ENCODE measurements at places on chromosomes 7 and 10.
A peak's percentile ranks its signal among the peaks of the same experiment; 100 is the strongest.

- no peak for DNase-seq
Observed at GRCh38 chr10:121577568-121577967, 20.7 kb downstream of the FGFR2 start.

DNA sequence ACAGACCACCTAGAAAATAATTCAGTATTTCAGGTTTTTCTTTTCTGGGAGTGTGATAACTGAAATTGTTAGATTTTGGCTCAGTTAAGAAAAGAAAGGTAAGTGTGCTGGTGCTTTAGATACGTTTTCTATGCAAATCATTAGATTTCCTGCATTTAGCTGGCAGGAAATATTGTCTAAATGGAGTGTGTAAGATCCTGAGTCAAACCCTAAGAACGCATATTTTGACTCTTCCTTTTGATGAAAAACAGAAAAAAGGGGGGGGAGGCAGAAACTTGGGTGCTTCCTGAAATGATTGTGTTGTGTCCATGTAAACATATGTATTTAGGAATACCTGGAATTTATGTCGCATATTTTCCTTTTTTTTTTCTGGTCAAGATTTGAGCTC is 1.2 kb downstream of the GRK5 start:
- no peak for DNase-seq

GRCh38 chr7:97094284-97094930 is 23.1 kb upstream of the SDHAF3 start:
- no peak for DNase-seq

DNA sequence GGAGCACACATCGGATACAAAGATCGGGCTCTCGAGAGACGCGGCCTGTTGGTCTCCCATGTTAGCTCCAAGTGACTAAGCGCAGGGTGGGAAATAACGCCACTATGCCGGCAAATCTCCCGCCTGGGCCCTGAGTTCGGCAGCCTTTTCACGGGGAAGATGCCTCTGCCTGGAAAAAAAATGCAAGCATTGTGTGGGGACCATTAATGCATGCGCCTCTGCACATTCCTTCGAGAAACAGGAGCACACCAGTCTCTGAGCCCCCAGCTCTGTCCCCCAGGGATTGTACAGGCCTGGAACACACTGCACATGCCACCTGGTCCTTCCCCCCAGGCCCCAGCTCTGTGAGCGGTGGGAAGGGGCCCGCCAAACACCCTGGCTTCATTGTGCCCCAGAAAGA is 44.1 kb downstream of the FBXW4 start:
- no peak for DNase-seq

GRCh38 chr7:139300390-139300789 is 40.7 kb upstream of the FMC1 start:
- no peak for DNase-seq

DNA sequence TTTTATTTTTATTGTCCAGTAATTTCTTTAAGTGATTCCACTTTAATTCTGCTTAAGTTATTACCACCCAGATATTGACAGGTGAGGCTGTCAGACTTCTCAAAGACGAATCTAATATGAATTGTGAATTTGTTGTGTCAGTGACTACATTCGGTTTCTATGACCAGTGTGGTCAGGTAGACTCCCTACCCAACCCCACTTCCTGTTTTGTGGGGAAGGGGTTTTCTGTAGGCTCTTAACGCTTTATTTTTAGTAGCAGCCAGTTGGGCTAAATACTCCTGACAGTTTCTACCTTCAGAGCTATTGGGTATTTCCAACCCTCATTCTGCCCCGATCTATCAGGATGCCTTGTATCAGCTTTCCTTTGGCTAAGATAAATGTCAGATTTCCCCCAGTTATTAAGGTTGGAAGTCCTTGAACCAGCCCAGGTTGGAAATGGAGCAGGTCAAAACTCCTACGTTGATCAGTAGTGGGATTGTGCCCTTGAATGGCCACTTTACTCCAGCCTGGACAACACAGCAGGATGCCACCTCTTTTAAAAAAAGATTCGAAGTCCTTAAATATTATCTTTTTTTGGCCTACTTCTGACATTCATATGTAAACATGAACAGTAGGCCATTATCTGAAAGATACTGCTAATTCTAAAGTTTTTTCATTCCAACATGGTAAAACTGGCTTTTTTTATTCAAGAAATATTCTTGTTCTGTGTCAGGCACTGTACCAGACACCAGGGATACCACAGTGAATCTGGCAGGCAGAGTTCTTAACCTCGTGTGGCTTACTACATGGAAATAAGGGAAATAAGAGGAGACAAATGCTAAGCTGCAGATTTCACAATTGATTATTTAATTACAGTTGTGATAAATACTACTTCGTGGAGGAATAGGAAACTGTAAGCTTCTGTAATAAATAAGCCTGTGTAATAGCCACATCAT is 133.3 kb upstream of the SAMD8 start:
- peak; percentile 80 for DNase-seq

DNA sequence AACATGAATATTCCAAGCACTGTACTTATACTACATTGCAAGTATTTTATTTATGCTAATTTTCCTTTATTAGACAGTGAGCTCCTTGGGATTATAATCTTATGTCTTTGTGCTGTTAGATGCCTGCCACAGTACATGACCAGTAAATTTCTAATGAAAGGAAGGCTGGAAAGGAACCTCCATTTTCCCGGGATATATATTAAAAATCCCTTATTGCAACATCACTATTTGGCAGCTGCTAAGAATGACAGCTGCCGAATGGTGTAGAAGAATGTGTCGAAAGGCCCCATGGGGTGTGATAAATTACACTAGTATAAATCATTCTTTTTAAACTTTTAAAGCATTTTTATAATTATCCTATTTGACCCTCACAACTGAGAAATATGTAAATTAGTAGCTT is 59.1 kb downstream of the TFAM start:
- DNase-seq = no peak

DNA sequence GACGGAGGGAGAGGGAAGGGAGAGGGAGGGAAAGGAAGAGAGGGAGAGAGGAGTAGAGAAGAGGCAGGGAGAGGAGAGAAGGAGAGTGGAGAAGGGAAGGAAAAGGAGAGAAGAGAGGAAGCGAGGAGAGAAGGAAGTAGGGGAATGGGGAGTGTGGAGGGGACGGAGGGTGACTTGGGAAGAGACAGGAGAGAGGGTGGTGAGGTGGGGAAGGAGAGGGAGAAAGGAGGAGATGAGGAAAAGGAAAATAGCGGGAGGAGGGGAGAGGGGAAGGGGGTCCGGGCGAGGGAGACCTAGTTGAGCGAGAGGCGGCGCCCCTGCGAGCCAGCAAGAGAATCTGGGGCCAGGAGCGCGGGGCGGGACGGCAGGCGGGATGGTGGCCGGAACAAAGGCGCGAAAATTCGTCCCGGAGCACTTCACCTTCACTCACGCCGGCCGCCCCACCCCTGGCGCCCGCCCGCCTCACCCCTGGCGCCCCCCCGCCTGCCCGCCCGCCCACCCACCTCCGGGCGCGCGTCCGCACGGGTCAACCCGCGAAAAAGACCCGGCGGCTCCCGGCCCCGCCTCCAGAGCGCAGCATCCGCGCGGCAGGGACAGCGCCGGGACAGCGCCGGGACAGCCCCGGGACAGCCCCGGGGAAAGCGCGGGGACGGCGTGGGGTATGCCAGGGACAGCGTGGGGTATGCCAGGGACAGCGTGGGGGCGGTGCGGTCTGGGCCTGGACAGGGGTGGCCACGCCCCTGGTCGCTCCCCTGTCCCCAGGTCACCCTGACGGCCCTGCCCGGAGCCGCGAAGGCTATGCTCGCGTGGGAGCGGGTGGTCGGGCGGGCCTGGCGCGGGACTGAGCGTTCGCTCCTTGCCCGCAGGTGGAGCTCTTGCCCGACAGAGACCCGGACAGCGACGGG is 4.2 kb downstream of the VSTM2A start:
- DNase-seq = no peak

DNA sequence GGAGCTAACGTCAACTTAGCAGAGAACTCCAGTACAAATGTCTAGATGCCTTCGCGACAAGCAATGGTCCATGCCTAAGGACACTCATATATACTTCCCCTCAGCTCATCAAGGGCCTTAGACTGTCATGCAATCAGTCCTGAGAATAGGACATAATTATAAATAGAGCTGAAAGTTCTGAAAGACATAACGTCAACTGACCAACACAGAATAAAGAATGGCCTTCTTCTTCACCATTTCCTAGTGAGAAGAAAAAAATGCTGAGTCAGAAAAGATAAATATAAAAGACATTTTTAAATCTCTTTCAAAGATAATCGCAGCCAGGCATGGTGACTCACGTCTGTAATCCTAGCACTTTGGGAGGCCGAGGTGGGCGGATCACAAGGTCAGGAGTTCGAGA is 83.2 kb downstream of the ARMH3 start:
- DNase-seq = no peak

- DNase-seq = no peak
Observed at GRCh38 chr7:42981601-42982000, 49.4 kb downstream of the MRPL32 start.

DNA sequence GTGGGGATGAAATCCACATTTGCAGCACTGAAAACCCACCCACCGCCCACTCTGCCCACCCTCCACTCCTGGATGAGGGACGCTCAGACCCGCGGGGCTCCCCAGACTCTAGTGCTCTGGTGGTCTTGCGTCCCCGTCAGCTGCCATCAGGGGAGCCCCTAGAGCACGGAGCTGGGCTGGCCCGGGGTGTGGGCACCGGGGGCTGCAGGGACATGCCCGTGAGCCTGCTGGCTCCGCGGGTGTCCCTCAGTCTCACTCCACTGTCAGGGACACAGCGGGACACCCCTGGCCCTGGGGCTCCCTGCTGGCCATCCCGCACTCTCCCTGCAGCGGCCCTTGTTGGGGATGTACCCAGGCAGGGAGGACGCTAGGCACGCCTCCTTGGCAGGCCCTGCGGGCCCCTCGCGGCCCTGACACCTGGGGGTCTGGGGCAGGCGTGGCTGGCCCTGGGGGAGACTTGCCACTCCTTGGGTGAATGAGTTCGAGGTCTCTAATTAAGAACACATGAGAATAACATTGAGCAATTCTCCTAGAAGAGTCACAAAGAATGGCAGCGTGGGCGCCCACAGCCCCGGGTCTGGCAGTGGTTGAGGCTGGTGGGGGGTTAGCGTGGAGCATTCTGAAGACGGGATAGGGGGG is 64.2 kb downstream of the CFAP46 start:
- no peak for DNase-seq

GRCh38 chr7:85261336-85261735 is 74.5 kb upstream of the SEMA3D start:
- no peak for DNase-seq

- DNase-seq = no peak
Observed at GRCh38 chr7:84744385-84744784, 442.5 kb downstream of the SEMA3D start.

- no peak for DNase-seq
Observed at GRCh38 chr10:124614003-124614659, 130.0 kb downstream of the FAM53B start.

DNA sequence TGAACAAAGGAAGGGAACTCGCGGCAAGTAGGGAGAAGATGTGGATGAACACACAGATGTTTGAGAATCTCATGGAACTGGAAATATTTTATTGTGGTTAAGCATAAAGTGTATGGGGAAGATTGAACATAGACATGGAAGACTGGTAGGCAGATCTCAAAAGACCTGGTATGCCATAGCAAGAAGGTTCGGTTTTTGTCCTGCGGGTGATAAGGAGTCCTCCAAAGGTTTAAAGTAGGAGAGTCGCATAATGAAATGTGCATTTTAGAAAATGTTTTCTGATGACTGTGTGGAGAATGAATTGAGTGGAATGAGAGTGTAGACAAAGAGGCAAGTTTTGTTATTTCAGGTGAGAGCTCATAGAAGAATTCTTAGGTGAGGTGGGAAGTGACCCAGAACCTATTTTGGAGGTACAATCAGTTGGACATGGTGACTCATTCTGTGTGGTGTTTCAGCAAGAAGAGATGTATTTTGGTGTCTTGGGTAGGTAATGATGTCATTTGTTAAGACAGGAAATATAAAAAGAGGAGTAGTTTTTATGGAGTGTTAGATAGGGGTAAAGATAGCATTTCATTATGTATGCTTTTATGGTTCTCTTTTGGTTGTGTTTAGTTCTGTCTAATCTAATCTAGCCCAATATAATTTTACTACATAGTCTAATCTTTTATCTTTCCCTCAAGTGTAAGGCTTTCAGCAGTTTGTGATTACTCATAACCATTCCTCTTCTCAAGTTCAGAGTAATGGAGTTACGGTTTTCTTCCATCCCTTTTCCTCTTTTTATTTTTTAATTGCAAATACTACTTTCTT is 239.2 kb downstream of the EXOC4 start:
- no peak for DNase-seq

DNA sequence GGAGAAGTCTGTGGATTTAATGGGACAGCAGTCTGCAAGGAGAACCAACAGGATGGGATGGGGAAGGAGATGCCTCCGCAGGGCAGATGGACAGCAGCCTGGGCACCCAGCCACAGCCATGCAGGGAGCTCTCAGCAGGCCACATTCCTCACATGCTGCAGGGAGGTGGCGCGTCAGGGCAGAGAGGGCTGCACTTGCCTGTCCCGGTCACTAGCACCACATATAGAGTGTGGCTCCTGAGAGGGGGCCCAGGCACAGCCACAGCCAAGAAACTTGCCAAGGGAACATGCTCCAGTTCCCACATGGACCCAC is 86.8 kb upstream of the ZMIZ1 start:
- no peak for DNase-seq

DNA sequence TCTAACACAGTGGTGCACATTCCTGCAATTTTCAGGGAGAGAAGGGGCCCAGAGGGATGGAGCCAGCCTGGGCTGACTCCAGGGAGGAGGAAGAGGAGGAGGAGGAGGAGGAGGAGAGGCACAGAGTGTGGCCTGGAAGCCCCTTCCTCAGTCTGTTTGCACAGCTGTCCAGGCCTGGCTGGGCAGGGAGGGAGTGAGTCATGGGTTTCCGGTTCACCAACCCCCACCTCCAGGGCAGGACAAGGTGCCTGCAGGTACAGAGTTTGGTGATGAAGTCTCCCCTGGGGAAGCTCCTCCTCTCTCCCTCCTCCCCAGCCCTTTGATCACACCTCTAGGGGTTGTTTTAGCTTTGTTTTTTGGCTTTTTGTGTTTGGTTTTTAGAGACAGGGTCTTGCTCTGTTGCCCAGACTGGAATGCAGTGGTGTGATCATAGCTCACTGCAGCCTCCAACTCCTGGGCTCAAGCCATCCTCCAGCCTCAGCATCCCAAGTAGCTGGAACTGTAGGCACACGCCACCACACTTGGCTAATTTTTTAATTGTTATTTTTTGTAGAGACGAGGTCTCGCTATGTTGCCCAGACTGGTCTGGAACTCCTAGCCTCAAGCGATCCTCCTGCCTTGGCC is 77.5 kb upstream of the CUX1 start:
- DNase-seq = no peak

- no peak for DNase-seq
Observed at GRCh38 chr10:113801569-113801968, 50.1 kb downstream of the PLEKHS1 start.
